ENCODE measurements at places on chromosomes 4 and X.

DNA sequence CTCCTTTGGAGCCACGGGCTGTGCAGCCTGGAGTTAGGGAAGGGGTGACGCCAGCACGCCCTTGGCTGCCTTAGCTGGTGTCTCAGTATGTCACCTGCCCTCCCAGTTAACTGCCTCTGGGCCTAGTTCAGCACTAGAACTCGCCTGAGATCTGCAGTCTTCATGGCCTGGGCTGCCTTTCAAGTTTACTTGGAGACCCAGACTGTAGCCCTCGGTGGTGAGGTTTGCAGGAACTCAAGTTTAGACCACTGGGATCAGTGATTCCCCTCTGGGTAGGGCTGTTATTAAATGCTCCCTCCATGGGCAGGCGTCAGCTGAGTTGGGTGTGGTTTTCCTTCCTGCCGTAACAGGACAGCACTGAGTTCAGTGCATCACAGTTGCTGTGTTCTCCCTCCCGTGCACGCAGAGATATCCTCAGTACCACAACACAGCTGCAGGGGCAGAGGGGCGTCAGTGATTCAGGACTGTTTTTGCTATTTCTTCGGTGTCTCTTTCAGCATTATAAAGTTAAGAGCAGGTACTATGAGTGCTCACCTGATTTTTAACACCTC is 30.5 kb downstream of the PLAC8 start:
- DNase-seq: peak; percentile 74

- DNase-seq: no peak
Observed at GRCh38 chr4:78033861-78034260, 23.3 kb upstream of the FRAS1 start.

- no peak for DNase-seq
Observed at GRCh38 chr4:70591955-70592582, at the start of gene AMBN. AMBN (plus strand) TSS chr4:70592256; CDS start chr4:70592359, 103 bp downstream.

- no peak for DNase-seq
Observed at GRCh38 chr4:75948822-75949444, 8.1 kb upstream of the NAAA start.

GRCh38 chrX:32501606-32502005 is 709.7 kb downstream of the DMD start:
- DNase-seq: no peak

DNA sequence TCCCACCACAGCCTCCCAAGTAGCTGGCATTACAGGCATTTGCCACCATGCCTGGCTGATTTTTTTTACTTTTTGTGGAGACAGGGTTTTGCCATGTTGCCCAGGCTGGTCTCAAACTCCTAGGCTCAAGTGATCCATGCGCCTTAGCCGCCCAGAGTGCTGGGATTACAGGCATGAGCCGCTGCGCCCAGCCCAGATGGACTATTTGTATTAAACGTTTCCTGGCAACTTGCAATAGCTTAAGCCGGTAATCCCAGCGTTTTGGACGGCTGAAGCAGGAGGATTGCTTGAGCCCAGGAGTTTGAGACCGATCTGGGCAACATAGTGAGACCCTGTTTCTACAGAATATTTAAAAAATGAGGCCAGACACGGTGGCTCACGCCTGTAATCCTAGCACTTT is 18.4 kb downstream of the UBE2K start:
- no peak for DNase-seq

DNA sequence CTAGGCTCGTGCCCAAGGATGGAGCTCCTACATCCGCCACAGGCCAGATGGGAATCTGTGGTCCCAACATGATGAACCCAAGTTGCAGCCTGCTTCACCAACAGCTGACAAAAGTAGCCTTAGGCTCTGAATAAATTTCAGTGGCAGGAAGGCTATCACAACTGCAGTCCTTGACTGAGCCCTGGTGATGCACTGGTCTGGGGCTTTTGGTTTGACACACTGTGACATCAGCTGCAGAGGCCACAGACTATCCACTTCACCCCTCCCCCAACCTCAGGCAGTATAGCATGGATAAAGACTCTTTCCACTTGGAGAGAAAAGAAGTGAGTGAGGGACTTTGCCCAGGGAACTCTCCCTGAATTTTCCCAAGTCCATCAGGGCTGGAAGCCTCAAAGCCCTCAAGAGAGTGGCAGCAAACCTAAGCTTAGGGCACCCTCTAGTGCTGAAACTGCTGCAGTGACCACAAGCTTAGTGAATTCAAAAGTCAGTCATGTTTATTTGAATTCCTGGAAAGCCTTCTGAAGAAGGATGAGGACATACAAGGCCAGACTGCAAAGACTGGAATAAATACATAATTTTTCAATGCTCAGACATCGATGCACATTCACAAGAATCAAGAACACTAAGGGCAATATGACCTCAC is 135.0 kb upstream of the TENT5D start:
- DNase-seq: no peak

DNA sequence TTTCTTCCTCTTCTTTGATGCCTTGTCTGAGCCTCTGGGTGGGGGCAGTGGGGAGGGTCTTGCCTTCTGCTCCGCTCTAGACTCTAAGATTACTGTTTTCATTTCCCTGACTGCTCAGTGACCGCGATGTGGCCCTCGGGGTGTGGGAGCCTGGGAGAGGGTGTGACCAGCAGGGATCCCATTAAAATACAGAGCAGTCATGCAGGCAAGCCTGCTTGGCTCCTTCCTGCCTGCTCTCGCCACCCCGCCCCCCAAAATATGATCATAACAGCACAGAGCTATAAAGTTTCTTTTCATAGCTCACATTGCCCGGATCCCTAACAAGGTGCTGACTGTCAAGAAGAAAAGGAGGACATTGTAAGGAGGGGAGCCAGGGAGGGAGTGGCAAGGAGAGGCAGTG is 332.9 kb downstream of the RAB28 start:
- DNase-seq: no peak

DNA sequence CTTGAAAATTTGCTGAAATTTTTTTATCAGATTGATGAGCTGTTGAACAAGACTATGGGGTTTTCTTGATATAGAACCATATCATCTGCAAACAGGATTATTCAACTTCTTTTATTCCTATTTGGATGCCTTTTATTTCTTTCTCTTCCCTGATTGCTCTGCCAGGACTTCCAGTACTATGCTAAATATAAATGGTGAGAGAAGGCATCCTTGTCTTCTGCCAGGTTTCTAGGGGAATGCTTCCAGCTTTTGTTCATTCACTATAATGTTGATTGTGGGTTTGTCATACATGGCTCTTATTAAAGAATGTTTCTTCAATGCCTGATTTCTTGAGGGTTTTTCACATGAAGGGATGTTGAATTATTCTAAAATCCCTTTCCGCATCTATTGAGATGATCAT is 1139.5 kb downstream of the FAM133A start:
- no peak for DNase-seq

DNA sequence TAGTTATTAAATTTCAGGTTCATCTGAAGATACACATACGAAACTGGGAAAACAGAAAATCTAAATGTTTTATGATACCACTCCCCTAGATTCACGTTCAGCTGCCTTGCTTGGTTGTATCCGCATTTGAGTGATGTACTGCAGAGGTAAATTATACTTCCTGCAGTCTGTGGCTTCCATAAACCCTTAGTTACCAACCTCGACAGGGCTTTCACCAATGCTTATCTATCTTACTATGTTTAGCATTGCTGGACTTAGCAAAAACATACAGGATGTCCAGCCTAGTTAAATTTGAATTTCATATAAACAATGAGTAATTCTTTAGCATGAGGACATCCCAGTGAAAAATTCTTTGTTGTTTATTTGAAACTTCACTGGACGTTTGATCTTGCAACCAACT is 108.8 kb downstream of the TMA16 start:
- DNase-seq: no peak

DNA sequence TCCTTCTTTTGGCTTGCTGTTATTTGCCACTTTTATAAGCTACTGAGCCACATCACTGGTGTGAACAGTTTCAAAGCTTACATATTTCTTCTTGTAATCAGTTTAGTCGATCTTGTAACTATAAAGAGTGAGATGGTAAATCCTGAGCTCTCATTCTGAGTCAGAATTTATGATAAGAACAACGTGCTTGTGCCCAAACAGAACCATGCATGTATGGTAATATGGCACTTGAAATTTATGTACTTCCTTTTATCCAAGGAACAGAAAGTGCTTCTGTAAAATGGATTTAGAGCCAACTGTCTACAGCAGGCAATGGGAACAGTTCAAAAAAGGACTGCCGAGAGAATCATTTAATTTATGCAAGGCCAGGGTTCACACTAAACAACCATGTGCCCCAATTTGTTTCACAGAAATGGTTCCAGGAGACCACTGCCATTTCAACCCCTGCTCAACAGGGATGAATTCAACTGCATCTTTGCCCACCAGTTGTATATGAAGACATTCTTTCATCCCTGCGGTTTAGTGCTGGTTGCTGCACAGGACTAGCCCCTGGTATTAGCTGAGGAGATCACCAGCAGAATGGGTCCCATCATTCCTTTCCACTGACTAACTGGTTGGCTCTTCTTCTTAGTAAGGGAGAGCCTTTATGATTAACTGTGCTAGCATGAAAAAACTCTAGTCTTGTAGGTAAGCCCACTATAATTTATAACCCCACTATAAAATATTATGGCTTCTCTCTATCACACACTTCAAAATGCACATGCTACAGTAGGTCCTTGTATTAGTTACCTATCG is 162.9 kb upstream of the PGRMC2 start:
- DNase-seq: no peak

DNA sequence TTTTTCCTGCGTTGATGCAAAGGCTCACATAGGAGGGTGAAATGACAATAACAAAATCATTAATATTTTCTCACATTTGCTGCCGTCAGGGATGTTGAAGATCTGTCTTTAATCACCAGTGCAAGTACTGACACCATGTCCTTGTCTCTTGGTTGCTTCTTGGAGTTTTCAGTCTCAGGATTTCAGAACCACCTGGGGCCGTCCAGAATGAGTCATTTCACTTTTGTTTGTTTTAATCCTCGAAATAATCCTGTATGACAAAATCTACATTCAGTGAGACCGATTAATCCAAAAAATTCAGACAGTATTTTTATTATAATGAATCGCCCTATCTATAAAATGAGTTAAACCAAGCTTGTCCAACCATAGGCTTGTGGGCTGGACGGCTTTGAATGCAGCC is 47.2 kb downstream of the NEIL3 start:
- DNase-seq: no peak

GRCh38 chr4:185357211-185357610 is 38.5 kb downstream of the LRP2BP start:
- no peak for DNase-seq

GRCh38 chr4:80295826-80296225 is 29.4 kb downstream of the FGF5 start:
- DNase-seq: no peak

DNA sequence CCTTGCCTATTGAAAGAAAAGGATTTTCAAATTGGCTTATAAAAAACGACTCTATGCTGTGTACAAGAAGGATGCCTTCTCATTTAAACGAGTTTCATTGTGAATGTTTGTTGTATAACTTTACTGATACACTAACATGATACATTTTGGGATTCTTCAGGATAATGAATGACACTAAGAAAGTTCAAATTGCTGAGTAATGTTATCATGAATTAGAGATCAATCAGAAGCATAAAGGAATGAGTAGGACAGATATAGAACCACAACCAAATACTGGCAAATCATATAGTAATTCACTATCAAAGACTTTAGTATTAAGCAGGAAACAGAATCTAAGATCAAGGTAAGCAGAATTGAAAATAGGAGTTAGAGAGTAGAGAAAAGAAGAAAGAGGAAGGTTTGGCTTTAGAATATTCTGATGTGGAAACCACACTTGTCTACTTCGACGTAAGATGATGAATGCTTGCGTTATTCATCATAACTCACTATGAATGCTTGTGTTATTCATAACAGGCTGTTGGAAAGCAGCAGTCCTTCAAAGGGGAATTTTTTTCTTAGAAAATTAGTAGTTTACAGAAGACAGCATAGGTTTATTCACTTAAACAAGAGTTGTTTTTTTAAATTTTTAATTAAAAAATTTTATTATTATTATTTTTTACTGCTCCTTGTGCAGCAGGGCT is 13.4 kb downstream of the CCDC158 start:
- DNase-seq: no peak

DNA sequence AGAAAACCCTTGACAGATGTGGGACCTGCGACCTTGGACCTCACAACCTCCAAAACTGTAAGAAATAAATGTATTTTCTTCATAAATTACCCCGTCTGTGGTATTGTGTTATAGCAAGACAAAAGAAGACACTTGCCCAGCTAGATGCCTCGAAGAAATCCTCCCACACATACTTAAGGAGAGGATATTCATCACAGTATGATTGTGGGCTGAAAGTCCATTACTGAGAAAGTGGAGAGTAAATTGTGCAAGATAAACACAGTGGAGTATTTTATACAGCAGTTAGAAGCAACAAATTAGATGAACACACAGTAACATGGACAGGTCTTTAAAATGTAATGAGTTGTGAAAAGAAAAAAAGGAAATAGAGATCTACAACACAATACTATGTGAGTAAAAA is 25.8 kb upstream of the PLA2G12A start:
- no peak for DNase-seq

GRCh38 chr4:6030679-6031078 is 12.4 kb upstream of the C4orf50 start:
- no peak for DNase-seq

GRCh38 chr4:77695774-77696173 is 90.2 kb downstream of the CXCL13 start:
- no peak for DNase-seq

- no peak for DNase-seq
Observed at GRCh38 chr4:143341186-143341755, 4.6 kb downstream of the GAB1 start.

DNA sequence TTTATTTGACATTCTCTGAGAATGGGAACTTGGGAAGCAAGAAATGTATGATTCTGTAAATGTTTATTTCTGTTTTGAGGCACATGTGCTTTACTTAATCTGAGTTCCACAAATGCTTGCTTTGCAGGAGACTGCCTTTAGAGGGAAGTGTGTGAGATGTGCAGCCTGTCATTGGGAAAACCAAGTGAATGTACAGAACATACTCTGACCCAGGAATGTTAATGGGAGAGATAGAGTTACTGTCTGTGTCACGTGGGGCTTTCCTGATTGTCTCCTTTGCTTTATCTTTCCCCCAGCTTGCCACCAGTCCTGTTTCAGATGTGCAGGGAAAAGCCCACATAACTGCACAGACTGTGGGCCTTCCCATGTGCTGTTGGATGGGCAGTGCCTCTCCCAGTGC is 218.6 kb upstream of the ANXA3 start:
- DNase-seq: no peak

GRCh38 chrX:55240788-55241340 is 20.7 kb downstream of the PAGE5 start:
- DNase-seq: no peak

- DNase-seq: no peak
Observed at GRCh38 chr4:176002007-176002613, 63.5 kb upstream of the WDR17 start.

GRCh38 chrX:13689741-13690211 is 848 bp downstream of the RAB9A start:
- DNase-seq: no peak

- DNase-seq: no peak
Observed at GRCh38 chr4:76639288-76639687, 204.3 kb downstream of the SHROOM3 start.

DNA sequence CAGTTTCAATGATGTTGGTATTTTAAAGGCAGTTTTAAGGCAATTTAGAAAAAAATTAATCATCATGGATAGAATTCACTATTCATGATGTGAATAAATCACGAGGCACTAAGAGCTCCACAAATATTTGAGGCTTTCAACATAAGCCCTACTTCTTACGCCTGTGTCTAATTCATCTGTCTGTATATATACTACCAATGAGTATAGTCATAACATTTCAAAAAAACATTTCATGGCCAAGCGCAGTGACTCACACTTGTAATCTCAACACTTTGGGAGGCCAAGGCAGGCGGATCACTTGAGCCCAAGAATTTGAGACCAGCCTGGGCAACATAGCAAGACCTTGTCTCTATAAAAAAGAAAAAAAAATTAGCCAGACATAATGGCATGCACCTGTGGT is 56.5 kb downstream of the FBXL5 start:
- no peak for DNase-seq
